ENCODE measurements at places on chromosomes 11 and 22.

DNA sequence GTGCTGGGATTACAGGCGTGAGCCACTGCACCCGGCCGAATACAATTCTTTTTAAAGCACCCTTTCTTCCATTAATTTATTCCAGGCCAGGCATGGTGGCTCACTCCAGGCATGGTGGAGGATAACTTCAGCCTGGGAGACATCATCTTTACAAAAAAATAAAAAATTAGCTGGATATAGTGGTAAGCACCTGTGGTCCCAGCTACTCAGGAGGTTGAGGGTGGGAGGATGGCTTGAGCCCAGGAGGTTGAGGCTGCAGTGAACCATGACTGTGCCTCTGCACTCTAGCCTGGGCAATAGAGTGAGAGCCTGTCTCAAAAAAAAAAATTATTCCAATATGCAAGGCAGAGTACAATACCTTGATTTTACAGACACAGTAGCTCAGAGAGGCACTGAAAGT is 11.4 kb downstream of the TAGLN start:
- DNase-seq = no peak

DNA sequence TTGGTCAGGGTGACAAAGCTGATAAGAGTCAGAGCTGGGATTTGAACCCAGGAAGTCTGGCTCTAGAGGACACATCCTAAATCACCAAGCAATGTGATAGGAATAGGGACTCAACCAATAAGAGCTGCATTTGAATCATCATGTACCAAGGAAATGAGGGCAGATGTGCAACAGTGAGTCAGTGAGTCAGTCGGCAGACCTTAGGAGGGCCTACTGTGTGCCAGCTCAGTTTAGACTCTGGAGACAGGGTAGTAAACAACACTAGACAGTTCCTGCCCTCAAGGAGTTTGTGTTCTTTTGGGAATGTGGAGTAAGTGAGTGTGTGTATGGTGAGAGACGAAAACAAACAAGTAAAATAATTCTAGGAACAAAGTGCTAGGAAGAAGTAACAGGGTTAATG is 11.2 kb downstream of the IL10RA start:
- DNase-seq = no peak

GRCh38 chr11:43997022-43997660 is 50.6 kb upstream of the ACCSL start:
- DNase-seq = no peak

GRCh38 chr11:2813141-2813908 is 72.2 kb downstream of the CDKN1C start:
- DNase-seq = peak; percentile 16

GRCh38 chr11:14422052-14422813 is 63.2 kb upstream of the RRAS2 start:
- peak; percentile 32 for DNase-seq

DNA sequence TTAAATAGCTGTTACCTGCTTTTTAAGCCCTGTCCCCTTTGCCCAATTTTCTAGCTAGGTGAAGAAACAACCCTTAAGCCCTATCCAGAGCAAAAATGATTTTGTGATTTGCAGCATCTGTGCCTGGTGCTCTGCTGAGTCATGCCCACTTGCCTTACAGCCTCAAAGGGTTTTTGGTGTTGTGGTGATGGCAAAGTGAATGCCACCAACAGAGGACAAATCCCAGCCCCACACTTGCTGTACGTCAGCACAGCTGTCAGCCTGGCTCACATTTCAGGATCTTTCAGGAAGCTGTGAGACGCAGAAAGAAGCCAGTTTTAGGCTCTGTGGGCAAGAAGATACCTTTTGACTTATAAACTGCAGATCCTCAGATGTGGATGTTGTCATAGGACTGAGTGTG is 401.7 kb downstream of the TENM4 start:
- DNase-seq = no peak

DNA sequence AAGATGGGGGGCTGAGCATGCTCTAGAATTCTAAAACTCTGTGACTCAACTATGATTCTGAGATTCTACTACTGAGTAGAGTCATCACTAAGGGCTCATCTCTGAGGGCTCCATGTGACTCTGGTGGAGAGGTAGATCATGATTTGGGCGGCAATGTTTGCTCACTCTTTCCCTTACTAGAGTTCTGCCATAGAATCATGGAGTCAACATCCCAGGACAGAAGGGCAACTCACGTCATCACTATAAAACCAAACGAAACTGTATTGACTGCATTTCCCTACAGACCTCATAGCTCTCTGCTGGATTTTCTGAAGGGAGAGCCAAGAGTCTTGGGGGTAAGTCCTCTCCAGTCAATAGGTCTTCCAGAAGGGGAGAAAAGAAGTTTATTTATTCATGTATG is at the start of gene MS4A14:
Gene MS4A14 (plus strand): TSS at position 78 of the 400 bp plus-strand sequence. CDS start 120 bp downstream, at position 198.
- DNase-seq = no peak

GRCh38 chr11:76935042-76935441 is 74.3 kb downstream of the ACER3 start:
- no peak for DNase-seq

- no peak for DNase-seq
Observed at GRCh38 chr11:27914080-27914479, 193.9 kb downstream of the KIF18A start.

- no peak for DNase-seq
Observed at GRCh38 chr11:135075740-135076139, 663.7 kb upstream of the B3GAT1 start.

DNA sequence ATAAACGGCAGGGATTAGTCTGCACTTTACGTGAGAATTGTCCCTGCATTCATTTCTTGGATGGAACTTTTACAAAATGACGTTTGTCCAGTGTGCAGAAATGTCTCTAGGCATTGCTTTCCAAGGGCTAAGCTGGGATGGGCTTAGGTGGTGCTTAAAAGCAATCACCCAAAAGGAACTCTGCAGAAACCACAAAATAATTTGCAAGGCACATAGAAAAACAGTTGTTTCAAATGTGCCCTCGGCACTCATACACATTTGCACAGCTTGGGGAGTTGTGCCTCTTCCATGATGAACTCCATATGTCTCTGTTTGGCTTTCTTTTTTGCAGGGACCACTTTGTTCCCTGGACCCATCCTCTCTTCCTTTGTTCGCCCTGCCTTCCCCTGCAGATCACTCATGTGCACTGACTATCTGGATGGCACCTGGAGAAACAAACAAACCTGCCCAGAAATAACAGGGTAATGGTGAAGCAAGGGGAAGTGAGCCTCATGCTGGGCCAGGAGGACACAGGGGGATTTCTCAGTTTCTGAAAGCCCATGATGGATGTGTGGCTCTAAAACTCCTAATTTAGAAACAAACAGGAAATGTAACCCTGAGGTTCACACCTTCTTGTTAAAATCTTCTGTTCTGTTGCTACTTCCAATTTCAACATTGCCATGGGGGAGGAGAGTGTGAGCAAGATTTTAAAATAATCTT is 150.2 kb downstream of the SNX19 start:
- no peak for DNase-seq

DNA sequence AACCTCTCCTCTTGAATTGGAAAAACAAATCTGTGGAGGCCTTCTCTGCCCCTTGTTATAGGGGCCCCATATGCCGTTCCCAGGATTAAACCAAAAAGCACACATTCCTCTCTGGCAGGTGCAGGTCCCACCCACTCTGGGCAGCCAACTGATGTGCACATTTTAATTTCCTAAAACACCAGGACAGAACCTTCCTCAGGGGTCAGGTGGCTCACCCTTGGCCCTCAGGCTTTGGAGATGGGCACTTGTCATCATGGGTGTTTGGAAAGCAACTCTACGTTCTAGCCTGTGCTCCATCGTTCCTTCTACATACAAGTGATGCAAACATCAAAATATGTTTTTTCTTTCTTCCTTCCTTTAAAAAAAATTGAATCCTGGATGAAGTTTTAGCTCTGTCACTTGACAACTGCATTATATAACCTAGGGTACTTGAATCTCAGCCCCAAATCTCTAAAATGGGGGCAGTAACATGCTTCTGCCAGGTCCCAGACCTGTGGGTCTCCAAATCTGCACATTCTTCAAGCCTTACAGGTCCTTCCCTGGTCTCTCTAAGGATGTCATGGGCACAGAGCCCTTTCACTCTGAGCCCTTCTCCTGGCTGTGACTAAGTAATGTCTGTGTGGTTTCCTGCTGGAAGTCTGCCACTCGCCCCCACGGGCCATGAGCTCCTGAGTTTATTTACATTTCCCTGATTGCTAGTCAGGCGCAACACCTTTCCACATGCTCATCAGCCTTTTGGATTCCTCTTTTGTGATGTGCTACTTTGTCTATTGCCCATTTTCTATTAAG is 43.8 kb downstream of the KCNQ1OT1 start:
- peak; percentile 11 for DNase-seq

- peak; percentile 29 for DNase-seq
Observed at GRCh38 chr11:131674051-131674755, 303.8 kb downstream of the NTM start.

DNA sequence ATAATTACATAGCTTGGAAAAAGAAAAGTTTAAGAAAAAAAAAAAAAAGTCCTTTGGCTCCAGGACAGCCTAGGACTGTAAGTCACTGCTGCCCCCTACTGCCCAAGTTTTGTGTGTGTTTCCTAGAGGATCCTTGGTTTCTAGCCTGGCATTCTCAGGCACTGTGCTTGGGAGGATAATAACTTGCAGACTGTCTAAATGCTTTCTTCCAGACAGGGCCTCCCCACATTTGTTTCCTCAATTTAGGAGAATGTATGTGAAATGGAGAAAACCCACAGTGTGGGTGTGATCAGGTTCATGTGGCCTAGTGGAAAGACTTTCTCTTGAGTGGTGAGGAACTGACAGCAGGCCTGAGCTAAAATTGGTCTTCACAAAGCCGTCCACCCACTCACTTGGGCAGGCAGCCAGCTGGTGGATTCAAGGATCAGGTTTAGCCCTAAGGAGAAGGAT is 191.0 kb downstream of the NAV2 start:
- DNase-seq = peak; percentile 50

GRCh38 chr11:14713496-14714244 is 70.1 kb downstream of the PDE3B start:
- DNase-seq = peak; percentile 47

DNA sequence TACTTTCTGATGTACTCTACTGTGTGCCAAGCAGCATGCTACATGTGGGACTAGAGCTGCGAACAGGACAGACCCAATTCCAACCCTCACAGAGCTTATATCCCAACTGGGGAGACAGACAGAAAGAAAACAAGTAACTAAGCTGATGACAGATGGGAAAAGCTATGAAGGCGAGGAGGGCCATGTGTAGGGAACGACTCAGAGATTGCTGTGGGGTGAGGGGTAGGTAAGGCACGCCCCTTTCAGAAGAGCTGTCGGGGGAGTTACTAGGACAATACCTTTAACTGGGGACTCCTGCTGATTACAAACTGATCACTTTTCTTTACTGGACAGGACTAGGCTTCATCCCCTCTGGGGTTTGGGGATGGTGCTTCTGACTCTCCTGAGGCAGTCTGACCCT is 48.9 kb downstream of the ST3GAL4 start:
- no peak for DNase-seq

- DNase-seq = no peak
Observed at GRCh38 chr11:87139475-87139874, 101.7 kb downstream of the TMEM135 start.

GRCh38 chr11:100624346-100624745 is 62.7 kb upstream of the ARHGAP42 start:
- DNase-seq = no peak

- DNase-seq = no peak
Observed at GRCh38 chr11:134742956-134743819, 331.1 kb upstream of the B3GAT1 start.

DNA sequence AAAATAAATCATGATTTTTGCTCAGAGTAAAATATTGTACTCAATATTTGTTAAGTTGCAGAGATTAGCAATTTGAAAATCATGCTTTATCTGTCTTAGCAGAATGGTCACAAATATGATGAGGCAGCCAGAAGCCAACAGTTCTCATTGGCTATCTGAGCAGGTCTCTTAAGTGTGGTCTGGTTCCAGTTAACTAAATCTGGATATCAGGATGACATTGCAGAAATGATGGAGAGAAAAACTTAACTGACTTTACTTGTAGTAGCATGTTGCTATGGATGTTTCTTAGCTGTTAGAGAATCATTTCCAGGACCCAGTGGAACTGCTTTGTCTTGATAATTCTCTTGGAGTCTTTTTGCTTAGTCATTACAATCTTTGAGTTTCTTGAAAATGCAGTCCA is 1070.3 kb downstream of the JRKL start:
- DNase-seq = no peak

DNA sequence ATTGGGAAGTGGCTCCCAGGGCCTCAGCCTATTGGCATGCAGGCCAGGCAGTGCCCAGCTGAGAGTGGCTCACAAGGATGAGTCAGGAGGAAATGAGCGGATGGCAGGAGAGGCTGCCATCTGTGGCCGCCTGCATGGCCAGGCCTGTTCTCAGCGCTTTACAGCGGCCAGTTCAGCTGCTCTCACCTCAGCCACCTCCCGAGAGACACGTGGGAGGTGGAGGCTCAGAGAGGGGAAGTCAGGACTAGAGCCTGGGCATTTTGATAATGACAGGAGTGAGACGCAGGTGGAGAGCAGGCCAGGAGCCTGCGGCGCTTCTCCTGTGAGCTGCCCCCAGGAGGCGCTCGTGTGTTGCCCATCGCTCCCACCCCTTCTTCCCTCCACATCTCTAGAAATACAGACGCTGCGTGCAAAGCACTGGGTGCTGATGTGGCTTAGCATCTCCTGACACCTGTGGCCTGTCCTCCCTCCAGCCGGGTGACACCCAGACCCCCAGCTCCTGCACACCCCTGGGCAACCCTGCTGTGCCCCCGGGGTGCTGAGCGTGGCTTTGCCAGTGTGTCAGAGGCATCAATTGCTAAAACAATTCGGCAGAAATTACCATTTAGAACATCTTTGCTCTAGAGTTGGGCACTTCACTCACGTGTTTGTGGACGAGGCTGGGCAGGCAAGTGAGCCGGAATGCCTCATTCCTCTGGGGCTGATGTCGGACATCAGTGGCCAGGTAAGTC is 21.4 kb upstream of the PANX2 start:
- DNase-seq = peak; percentile 86

GRCh38 chr11:64846998-64847666 is 2.7 kb upstream of the CDC42BPG start:
- DNase-seq = peak; percentile 90
